ENCODE measurements at places on chromosomes 3 and 15.

- no peak for DNase-seq
These were observed 38.2 kb downstream of the RASA2 start for GRCh38 chr3:141524988-141525387.

GRCh38 chr3:104885214-104885814, 481.4 kb upstream of the ALCAM start:
- no peak for DNase-seq

GRCh38 chr3:38960953-38961622, 90.7 kb downstream of the SCN11A start:
- DNase-seq: no peak

- no peak for DNase-seq
These were observed 11.5 kb upstream of the MSL2 start for GRCh38 chr3:136207489-136208115.

GRCh38 chr3:127908202-127908601, 6.8 kb upstream of the KBTBD12 start:
- DNase-seq: no peak

- no peak for DNase-seq
These were observed 84.7 kb upstream of the PTX3 start for GRCh38 chr3:157351981-157352380.

DNA sequence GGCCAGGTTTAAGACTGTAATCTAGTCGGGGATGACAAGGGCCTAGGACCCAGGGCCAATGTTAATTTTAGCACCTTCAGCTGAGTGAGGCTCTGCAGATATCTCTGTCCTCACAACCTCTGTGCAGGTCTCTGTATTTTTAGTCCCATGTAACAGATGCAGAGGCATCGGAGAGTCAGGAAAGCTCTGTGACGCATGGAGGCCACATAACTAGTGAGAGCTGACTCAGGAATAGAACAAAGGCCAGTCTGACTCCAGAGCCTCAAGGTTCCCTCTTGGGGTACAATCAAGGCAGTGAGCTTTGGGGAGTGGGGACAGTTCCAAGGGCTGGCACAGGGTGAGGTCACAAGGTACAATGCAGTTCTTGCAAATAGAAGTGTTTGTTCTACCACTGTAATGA, 31.0 kb downstream of the FSTL1 start:
- no peak for DNase-seq

- no peak for DNase-seq
These were observed 86.3 kb upstream of the MEX3B start for GRCh38 chr15:82132096-82132495.

GRCh38 chr3:47416041-47416440, 35.2 kb downstream of the PTPN23 start:
- no peak for DNase-seq

DNA sequence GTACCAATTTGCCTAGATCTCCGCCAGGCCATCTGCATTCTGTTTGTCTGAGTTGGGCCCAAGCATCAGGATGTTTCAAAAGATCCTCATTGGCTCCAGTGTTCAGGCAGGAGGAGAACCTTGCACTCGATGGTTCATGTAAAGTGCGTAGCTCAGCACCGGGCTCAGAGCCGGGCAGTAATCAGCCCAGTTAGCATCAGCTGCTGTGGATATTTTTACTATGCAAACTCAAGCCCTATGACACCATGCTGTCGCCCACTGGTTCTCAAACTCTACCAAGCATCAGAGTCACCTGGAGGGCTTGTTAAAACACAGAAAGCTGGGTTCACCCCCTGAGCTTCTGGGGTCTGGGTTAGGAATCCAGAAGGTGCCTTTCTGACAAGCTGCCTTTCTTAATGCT, 310.8 kb downstream of the SHQ1 start:
- DNase-seq: no peak

DNA sequence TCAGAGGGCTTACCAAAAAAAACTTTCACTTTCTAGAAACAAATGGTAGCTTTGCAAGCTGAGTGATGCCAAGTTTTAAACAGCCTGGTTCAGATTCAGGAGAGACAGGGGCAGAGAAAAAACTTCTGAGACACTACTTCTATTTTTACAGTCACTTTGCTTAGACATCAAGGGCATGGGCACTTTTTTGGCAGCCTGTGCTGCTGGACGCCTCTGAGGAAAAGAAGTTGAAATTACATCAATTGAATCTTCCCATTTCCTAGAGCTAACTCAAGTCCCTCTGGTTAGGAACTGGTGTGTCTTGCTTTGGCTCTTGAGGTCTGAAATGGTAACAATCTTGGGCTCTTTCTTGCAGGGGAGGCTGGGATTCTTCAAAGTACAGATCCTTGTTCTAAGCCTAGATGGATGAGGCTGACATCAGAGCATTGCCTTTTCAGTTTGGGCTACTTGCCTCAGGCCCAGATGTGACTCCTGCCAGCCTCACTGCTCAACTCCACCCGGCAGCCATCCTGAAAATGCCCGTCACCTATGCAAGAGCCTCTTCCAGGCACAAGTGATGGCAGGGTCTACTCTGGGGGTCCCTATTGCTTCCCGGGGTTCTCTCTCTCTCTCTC, 357.5 kb downstream of the FOXP1 start:
- DNase-seq: no peak

- DNase-seq: no peak
These were observed 1.2 kb downstream of the CHST2 start for GRCh38 chr3:143120716-143121240.
